Cortex of kidney (tissue), 1 donor: ENCODE measurements at places on chromosomes 6 and 20.

GRCh38 chr20:15823718-15824117 is 749.5 kb downstream of the KIF16B start:
- no peak for DNase-seq

- DNase-seq: no peak
Measured at GRCh38 chr6:110976575-110976974, 5.3 kb upstream of the RPF2 start.

GRCh38 chr6:32194825-32195651 is 2.6 kb upstream of the GPSM3 start:
- DNase-seq: no peak

GRCh38 chr20:19625426-19625825 is 132.6 kb upstream of the RIN2 start:
- DNase-seq: no peak

DNA sequence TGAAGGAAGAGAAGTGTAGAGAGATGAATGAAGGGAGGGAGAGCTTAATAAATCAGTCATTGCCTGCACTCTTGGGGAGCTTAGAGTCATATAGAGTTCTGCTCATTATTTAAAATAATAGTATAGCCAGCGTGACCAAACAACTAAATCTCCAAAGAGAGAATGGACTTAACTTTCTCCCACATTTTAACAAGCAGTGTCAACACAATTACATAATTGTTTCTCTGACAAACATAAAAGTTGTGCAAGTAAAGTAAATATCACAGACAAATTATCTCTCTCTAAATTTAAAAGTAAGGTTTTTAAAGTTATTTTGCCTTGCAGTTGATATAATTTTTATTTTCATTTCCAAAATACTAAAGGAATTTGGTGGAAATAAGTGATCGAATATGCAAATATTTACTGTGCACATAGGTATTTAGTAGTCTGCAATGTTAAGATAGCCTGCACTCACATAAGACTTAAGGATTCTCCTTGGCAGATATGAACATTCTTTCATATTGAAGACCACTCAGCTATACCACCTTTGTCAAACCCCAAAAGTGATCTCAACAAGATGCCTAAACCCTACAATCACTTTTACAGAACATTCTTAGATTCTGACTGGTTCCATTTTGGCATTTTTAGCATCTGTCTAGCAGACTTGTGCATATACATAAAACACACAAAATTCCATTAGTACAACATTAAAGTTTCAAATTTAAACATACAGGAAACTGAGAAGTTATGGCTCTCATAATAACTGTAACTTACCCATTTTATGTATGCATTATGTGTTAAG is 67.7 kb downstream of the KIF6 start:
- no peak for DNase-seq
